Left ventricle myocardium inferior (tissue), 1 donor: ENCODE measurements at places on chromosomes 1 and 21. TPM values are rescaled to one million over a fixed set of nuclear protein-coding genes. Genes with fewer than 3 reads are reported as not detected.

DNA sequence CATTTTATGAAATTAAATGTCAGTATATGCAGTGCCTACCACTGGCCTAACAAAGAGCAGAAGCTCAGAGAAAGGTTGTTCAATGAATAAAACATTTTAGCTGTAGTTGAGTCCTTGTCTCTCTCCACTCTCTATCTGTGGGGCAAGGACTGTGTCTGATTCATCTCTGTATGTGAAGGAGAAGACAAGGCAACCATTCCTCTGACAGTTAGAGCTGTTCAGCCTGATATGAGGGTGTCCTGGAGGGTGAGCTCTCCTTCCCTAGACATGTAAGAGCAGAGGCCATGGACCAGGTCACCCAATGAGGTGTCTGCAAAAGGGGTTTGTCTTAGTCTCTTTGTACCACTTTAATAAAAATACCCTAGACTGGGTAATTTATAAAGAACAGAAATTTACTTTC, 4.5 kb upstream of the PDZK1IP1 start:
- H3K27ac ChIP-seq: no peak overlapping the region
- H3K36me3 ChIP-seq: no peaks in the 10 kb centered on the region
- peaks cover 13% of the 10 kb centered on the region for H3K27me3 ChIP-seq
- H3K4me1 ChIP-seq: peaks cover 28% of the 10 kb centered on the region
- H3K4me3 ChIP-seq: no peak overlapping the region
- no peak for DNase-seq

GRIK3 gene
- total RNA-seq: 0.55 TPM

- no peak overlapping the region for H3K27ac ChIP-seq
- no peak overlapping the region for H3K4me3 ChIP-seq
- DNase-seq: peak; percentile 28
- H3K36me3 ChIP-seq: no peaks in the 10 kb centered on the region
- peaks cover 43% of the 10 kb centered on the region for H3K4me1 ChIP-seq
- H3K27me3 ChIP-seq: no peaks in the 10 kb centered on the region
Observed at GRCh38 chr1:41098730-41099460, 77.4 kb upstream of the SLFNL1 start.

C1QB gene
- total RNA-seq: 96.2 TPM

DHCR24 gene
- total RNA-seq: 12.8 TPM

- no peak overlapping the region for H3K4me3 ChIP-seq
- no peak overlapping the region for H3K27ac ChIP-seq
- peaks cover 14% of the 10 kb centered on the region for H3K4me1 ChIP-seq
- no peak for DNase-seq
- no peaks in the 10 kb centered on the region for H3K36me3 ChIP-seq
Observed at GRCh38 chr1:43272576-43273571, 3.1 kb downstream of the TMEM125 start.

RGS18 gene
- total RNA-seq: 0.71 TPM

ANXA9 gene
- 0.14 TPM for total RNA-seq

NBPF4 gene
- not detected for total RNA-seq

DNA sequence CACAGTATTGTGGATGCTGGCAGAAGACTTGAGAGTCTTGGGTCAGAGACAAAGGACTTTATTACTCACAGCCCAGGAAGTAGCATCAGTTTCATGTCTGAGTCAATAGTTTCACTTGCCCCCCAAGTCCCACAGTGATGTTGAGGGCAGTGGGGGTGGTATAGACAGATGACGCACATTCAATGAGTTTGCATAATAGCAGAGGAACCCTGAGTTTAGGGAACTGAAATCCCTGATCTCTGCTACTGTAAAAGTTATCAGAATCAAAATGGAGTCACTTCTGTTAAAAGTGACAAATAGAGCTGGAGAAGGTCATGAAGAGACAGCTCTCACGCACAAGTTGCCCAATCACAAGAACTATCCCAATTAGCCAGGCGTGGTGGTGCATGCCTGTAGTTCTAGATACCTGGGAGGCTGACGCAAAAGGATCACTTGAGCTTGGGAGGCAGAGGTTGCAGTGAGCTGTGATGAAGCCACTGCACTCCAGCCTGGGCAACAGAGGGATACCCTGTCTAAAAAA, 11.5 kb upstream of the HCRTR1 start:
- H3K36me3 ChIP-seq: no peaks in the 10 kb centered on the region
- no peak for DNase-seq
- no peak overlapping the region for H3K4me3 ChIP-seq
- H3K27me3 ChIP-seq: no peaks in the 10 kb centered on the region

DNA sequence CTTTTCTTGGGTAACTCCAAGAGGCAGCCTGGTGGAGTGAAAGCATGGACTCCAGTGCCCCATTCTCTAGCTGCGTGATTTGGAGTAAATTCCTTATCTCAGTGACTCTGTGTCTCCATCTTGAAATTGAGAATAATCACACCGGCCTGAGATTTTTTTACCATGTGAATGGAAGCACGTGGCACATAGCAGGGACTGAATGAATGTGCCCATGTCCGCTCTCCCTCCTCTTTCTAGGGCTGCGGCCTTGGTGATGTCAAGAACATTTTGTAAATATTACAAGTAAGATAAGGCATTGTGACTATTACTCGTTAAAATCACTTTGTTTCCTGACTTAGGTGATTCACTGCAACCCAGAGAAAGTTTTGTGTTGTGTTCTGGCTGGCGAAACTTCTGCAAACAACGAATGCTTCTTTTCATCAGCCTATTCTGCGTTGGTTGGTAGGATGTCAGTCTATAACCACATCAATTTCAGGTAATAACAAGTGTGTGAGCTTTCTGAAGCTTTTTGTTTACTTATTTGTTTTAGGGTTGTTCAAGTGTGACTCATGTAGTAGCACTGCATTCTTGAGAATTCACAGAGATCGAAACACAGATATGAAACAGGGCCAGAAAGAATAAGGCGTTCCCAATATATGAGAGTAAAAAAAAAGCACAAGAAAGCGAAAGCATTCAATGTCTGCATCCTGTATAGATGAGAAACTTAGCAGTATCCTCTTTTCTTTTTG, 135.7 kb upstream of the SLC45A1 start:
- no peaks in the 10 kb centered on the region for H3K27me3 ChIP-seq
- H3K4me1 ChIP-seq: peaks cover 6% of the 10 kb centered on the region
- H3K4me3 ChIP-seq: no peak overlapping the region

GRCh38 chr1:26856181-26856580, 6.8 kb upstream of the SFN start:
- no peak overlapping the region for H3K4me3 ChIP-seq
- peaks cover 6% of the 10 kb centered on the region for H3K4me1 ChIP-seq
- H3K27me3 ChIP-seq: no peaks in the 10 kb centered on the region
- no peak for DNase-seq
- no peak overlapping the region for H3K27ac ChIP-seq

SH2D2A gene
- 0.88 TPM for total RNA-seq

SYT14 gene
- total RNA-seq: not detected

MIER1 gene
- 18.1 TPM for total RNA-seq

APCS gene
- total RNA-seq: not detected

KRTAP13-1 gene
- not detected for total RNA-seq

DNA sequence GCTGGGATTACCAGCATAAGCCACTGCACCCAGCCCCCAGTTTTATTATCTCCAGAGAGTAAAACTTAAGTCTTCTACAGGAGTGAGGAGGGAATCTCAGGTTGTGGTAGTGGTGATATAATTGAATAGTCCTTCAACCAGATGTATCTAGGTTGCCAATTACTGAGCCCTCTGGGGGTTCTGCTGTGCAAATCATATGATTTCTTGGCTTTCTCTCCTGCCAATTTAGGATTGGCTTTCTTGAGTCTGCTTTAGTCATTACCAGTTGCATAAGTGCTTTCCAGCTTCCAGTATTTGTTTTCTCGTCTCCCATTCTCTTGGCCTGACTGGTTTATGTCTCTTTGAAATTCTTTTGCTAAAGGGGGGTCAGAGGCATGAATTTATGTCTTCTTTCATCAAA, 11.1 kb downstream of the CPT2 start:
- H3K4me3 ChIP-seq: no peak overlapping the region
- H3K4me1 ChIP-seq: peaks cover 11% of the 10 kb centered on the region
- H3K27ac ChIP-seq: no peak overlapping the region
- H3K36me3 ChIP-seq: peaks cover 98% of the 10 kb centered on the region
- DNase-seq: no peak

- no peak overlapping the region for H3K4me3 ChIP-seq
- no peaks in the 10 kb centered on the region for H3K36me3 ChIP-seq
Observed at GRCh38 chr1:56331892-56332567, 247.3 kb downstream of the PLPP3 start.

DNA sequence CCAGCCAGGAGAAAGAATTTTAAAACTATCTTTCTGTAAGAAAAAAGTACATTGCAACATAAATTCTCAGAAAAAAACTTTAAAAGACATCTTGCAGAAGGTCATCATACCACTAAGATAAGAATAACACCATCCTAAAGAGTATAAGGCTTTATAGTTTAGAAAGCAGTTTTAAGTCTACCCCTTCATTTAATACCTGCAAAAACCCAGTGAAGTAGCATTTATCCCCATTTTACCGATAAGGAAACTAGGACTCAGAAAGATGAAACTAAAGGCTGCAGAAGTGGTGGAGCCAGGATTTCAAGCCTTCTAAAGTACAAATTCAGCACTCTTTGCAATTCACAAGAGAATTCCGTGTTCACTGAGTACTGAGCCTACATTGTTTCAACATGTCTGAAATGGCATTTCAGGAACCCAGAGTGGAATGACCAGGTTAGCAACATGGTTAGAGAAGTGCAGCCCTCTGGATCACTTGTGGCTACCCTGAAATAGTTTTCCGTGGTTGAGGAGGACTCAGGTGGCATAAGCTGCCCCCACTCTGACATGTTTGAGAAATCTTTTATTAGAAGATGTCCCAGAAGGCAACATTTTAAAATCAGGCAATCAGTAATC, 6.7 kb downstream of the MYCL start:
- no peak overlapping the region for H3K4me3 ChIP-seq
- H3K4me1 ChIP-seq: peaks cover 15% of the 10 kb centered on the region
- no peaks in the 10 kb centered on the region for H3K36me3 ChIP-seq
- no peak overlapping the region for H3K27ac ChIP-seq
- H3K27me3 ChIP-seq: peaks cover 56% of the 10 kb centered on the region
- DNase-seq: no peak

CFAP45 gene
- 1.1 TPM for total RNA-seq

GRCh38 chr1:156129687-156130577, 15.4 kb downstream of the LMNA start:
- H3K4me1 ChIP-seq: peaks cover 74% of the 10 kb centered on the region
- DNase-seq: peak; percentile 80
- no peaks in the 10 kb centered on the region for H3K27me3 ChIP-seq

- peak overlapping the region; percentile 69 for H3K4me3 ChIP-seq
- peaks cover 64% of the 10 kb centered on the region for H3K4me1 ChIP-seq
- H3K27me3 ChIP-seq: no peaks in the 10 kb centered on the region
- peaks cover 31% of the 10 kb centered on the region for H3K36me3 ChIP-seq
- no peak for DNase-seq
Observed at GRCh38 chr1:151369621-151370048, 2.9 kb downstream of the SELENBP1 start.

OLIG2 gene
- not detected for total RNA-seq

CD2 gene
- 0.36 TPM for total RNA-seq

CPT2 gene
- 31.7 TPM for total RNA-seq

DNA sequence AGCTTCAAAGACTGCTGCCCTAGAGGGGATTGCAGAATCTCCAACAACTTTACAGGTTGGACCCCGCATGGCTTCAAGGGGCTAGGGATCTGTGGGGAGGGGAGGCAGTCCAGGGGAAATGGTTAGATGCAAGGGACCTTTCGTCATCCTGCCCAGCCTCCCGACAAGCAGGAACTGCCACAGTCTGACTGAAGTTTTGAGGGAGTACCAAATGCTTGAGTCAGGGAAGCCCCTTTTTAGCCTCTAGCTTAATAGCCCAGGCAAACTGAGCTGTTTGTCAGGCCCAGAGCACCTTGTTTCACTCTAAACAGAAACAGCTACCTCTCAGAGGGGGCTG, 1.1 kb downstream of the TOR3A start:
- peak overlapping the region; percentile 83 for H3K4me3 ChIP-seq
- no peaks in the 10 kb centered on the region for H3K27me3 ChIP-seq
- peaks cover 25% of the 10 kb centered on the region for H3K36me3 ChIP-seq
- H3K27ac ChIP-seq: peak overlapping the region; percentile 81
- DNase-seq: no peak
- peaks cover 37% of the 10 kb centered on the region for H3K4me1 ChIP-seq

DNA sequence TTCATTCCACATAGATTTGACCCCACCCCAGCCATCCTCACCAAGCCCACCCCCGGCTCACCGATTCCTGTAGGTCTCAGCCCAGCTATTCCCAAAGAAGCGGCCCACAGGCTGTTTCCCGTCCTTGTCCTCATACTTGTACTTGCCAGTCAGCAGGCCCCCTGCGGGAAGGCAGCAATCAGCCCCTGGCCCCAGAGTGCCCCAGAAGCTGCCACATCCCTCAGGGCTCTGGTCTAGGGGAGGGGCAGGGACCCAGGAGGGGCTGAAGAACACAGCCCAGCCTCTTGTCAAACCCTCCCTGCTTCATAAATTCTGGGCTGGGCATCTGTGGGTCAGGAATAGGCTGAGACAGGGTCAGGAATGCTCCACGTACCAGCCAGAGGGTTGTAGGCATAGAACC, 5.0 kb downstream of the AKR7A2 start:
- DNase-seq: no peak
- H3K4me3 ChIP-seq: no peak overlapping the region
- H3K36me3 ChIP-seq: peaks cover 68% of the 10 kb centered on the region
- no peaks in the 10 kb centered on the region for H3K27me3 ChIP-seq
- H3K27ac ChIP-seq: no peak overlapping the region

GRCh38 chr1:69911301-69911801, 294.0 kb downstream of the LRRC40 start:
- no peaks in the 10 kb centered on the region for H3K36me3 ChIP-seq
- no peak for DNase-seq
- H3K4me3 ChIP-seq: no peak overlapping the region
- H3K4me1 ChIP-seq: peaks cover 18% of the 10 kb centered on the region
- H3K27me3 ChIP-seq: no peaks in the 10 kb centered on the region

FLG2 gene
- not detected for total RNA-seq

PTGER3 gene
- 2.6 TPM for total RNA-seq

DNA sequence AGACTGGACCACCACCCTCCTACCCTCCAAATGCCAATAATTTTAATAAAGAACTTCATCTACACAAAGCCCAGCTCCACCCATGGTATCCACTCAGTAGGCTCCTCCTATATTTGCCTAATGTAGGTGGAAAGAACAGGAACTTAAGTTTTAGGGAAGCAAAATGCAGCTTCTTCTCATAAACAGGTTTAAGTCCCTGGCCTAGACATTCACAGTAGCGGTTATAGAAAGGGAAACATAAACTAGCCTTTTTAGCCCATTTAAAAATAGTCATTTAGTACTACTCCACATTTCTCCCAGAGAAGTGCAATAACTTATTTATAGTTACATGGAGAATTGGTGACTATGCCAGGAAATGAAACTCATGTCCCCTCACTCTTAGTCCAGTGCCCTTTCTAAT, 56.6 kb upstream of the CPLANE2 start:
- H3K27me3 ChIP-seq: no peaks in the 10 kb centered on the region
- H3K27ac ChIP-seq: peak overlapping the region; percentile 12
- DNase-seq: no peak
- H3K36me3 ChIP-seq: peaks cover 4% of the 10 kb centered on the region

- H3K36me3 ChIP-seq: no peaks in the 10 kb centered on the region
- H3K27ac ChIP-seq: no peak overlapping the region
- H3K4me3 ChIP-seq: no peak overlapping the region
- no peak for DNase-seq
- H3K27me3 ChIP-seq: no peaks in the 10 kb centered on the region
- peaks cover 31% of the 10 kb centered on the region for H3K4me1 ChIP-seq
Observed at GRCh38 chr1:155196893-155197638, 10.6 kb downstream of the THBS3 start.

C1orf185 gene
- total RNA-seq: not detected
